ENCODE measurements at places on chromosomes 7 and 10.

GRCh38 chr10:82245906-82246560 is 371.0 kb downstream of the NRG3 start:
- no peak for DNase-seq

GRCh38 chr7:2803755-2804154 is 40.4 kb downstream of the GNA12 start:
- DNase-seq, result no peak

DNA sequence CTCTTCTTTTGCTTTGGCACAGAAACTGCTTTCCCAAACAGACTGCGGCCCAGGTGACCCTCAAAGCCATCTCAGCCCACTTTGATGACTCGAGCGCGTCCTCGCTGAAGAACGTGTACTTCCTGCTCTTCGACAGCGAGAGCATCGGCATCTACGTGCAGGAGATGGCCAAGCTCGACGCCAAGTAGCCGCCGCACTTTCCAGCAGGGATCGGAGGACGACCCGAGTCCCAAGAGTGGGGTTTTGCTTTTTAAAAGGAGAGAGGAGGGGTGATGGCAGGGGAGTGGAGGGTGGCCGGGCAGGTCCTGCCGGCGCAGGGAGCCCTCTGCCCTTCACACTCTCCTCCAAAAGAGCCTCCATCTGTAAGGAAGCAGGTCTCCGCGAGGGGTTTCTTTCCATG is 21.1 kb downstream of the AIFM2 start:
- no peak for DNase-seq

GRCh38 chr7:2154831-2155230 is 77.9 kb downstream of the MAD1L1 start:
- DNase-seq, result no peak

DNA sequence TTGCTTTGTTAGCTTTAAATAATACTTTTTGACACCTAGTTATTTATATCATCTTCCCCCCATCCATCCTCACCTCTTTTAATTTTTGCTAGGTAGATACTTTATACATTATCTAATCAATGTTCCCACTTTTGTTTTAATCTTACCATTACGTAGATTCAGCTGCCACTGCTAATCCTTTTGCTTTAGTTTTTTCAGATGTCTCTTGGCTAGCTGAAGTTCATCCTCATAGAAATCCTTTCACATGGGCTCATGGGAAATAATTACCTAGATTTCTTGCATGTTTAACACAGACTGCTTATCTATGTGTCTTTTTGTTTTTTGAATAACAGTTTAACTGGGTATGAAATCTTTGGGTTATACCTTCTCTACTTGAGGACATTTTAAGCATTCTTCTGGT is 60.1 kb downstream of the ZNRF2 start:
- DNase-seq, result no peak
